Kidney epithelial cell (primary cell): ENCODE measurements at places on chromosomes 5 and 9.
A peak's percentile ranks its signal among the peaks of the same experiment; 100 is the strongest.

- no peak for DNase-seq
These were observed 16.8 kb downstream of the SERINC5 start for GRCh38 chr5:80238778-80239679.

GRCh38 chr5:21910731-21911130, 942.4 kb downstream of the CDH12 start:
- no peak for DNase-seq

- DNase-seq: peak; percentile 55
These were observed 135.4 kb downstream of the WDR41 start for GRCh38 chr5:77356740-77357139.

GRCh38 chr9:8783941-8784340, 984.4 kb upstream of the DMAC1 start:
- DNase-seq: no peak

GRCh38 chr9:113641100-113641885, 177.8 kb downstream of the RGS3 start:
- no peak for DNase-seq

GRCh38 chr9:73595036-73595545, 443.4 kb downstream of the ANXA1 start:
- DNase-seq: no peak

DNA sequence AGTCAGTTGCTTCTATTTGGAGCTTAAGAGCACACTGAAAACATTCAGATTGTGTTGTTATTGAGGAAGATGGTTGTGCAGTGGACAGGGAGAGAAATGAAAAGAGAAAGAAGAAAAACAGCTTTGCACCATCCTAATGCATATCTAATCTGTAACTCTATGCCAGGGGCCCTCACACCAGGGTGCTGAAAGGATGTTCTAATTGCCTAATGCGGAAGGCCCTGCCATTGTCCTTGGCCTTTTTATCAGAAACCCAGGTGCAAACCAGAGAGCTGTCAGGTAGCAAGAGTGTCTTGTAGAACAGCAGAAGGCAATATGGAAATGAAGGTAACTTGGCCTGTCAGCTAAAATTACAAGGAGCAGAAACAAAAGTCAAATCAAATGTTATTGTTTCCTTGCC, 384.5 kb upstream of the PIK3R1 start:
- no peak for DNase-seq

DNA sequence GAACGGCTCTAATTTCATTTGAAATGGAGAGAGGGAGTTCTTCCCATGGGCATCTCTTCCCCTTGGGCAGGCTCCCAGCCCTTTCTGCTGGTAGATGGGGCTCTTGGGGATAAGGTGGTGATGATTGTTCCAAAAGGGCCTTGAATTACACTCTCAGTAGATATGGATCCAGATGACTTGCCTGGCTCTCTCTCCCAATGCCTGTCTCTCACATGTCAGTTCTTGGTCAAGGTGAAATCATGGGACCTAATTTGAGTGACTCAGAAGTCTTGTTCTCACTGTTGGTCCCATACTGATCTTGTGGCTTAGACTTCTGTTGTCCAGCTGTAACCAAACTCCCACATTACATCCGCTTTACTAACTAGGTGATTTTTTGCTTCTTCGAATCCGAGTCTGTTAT, 317.0 kb upstream of the RFX3 start:
- no peak for DNase-seq

DNA sequence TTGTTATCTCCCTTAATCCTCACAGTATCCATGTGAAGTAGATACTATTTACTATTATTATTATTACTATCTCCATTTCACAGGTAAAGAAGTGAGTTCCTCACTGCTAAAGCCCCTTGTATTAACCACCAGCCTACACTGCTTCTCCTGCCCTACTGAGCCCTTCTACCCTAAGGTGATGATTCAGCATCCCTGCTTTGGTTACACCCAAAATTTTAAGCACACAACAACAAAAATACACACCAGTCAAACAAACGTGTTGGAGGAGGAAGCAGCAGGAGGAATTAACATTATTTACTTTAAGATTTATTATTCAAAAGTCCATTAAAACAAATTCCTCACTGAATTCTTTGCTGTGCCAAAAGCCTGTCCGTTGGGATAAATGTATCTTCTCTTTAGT, 370.2 kb upstream of the BRINP1 start:
- no peak for DNase-seq

- no peak for DNase-seq
These were observed 16.4 kb upstream of the ZBED3 start for GRCh38 chr5:77103457-77103856.

GRCh38 chr9:136538599-136539426, 7.0 kb downstream of the NOTCH1 start:
- DNase-seq: no peak

DNA sequence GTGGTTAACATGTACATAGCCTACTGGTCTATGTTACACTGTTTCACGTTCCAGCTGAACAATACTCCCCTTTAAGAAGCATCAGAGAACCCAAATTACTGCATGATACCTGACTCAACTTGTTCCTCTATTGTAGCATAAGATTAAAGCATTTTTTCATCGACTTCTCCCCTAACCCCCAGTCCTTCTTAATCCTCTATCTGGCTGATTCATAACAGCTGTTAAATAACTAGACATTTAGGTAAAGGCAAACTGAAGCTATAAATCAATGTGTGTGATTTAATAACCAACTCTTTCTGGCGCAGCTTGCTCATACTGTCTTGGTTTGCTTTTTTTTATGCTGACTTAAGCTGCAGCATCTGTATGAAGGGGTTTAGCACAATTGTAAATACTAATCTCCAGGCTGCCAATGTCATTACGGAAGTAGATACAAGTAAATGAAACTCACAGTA, 94.2 kb upstream of the MTAP start:
- DNase-seq: no peak

- DNase-seq: no peak
These were observed 229.0 kb downstream of the TSSK1B start for GRCh38 chr5:113205807-113206206.

- no peak for DNase-seq
These were observed 265.8 kb downstream of the MAST4 start for GRCh38 chr5:66862020-66862419.

DNA sequence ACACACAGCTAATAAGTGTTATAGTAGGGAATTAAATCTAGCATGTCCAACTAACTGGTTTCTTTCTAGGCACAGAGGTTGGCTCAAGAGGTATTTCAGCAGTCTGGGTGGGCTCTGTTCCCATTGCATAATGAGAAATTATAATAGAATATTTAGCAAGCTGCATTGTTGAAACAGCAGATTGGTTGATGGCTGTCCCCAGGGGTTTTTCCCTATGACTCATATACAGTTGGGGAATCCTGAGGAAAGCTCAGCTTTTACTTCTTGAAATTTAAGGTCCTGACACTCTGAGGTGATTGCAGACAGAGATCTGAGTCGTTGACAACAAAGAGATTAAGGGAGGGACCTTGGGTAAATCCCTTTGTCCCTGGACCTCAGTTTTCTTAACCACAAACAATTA, 38.3 kb upstream of the TNFSF8 start:
- DNase-seq: peak; percentile 19

- DNase-seq: no peak
These were observed 28.5 kb upstream of the SLC6A3 start for GRCh38 chr5:1473746-1474145.

- DNase-seq: peak; percentile 18
These were observed 84.5 kb downstream of the RFX3 start for GRCh38 chr9:3441197-3441816.

- DNase-seq: no peak
These were observed 6.1 kb upstream of the OTP start for GRCh38 chr5:77644371-77645157.

- no peak for DNase-seq
These were observed 79.6 kb downstream of the PHAX start for GRCh38 chr5:126680191-126680817.

DNA sequence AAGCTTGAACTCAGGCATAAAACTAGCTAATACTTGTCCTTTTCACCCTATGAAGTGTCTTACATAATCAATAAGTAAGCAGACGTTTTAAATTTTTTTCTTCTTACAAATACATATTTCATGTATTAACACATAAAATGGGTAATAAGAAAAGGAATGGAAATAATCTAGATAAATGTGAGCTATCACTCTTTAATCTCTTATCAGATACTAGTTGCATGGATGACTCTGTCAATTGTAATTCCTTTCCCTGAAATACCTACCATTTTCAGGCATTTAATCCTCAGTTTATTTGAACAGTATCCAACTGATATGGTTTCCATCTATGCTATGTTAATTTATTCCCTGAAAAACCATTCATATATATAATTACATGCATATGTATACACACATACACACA, 166.0 kb upstream of the RGS7BP start:
- no peak for DNase-seq

GRCh38 chr9:115946530-115946929, 207.1 kb upstream of the PAPPA start:
- no peak for DNase-seq

DNA sequence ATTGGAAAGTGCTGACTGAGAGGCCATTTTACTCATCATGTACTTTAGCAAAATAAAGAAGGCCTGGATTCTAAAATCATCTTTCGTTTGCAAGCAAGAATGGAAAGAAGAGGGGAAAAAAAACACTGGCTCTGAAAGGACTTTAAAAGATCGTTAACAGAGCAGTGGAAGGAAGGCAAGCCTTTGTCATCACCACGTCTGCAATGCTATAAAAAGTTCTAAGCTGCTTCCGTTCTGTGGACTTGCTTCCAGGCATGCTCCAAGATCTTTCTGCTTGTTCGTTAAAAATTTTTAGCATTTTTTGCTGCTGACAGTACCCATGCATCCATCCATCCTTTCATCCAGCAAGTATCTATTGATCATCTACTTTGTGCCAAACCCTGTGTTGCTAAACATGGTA, 226.5 kb downstream of the GABBR2 start:
- DNase-seq: no peak

- no peak for DNase-seq
These were observed 16.2 kb upstream of the FSD1L start for GRCh38 chr9:105431424-105432246.

DNA sequence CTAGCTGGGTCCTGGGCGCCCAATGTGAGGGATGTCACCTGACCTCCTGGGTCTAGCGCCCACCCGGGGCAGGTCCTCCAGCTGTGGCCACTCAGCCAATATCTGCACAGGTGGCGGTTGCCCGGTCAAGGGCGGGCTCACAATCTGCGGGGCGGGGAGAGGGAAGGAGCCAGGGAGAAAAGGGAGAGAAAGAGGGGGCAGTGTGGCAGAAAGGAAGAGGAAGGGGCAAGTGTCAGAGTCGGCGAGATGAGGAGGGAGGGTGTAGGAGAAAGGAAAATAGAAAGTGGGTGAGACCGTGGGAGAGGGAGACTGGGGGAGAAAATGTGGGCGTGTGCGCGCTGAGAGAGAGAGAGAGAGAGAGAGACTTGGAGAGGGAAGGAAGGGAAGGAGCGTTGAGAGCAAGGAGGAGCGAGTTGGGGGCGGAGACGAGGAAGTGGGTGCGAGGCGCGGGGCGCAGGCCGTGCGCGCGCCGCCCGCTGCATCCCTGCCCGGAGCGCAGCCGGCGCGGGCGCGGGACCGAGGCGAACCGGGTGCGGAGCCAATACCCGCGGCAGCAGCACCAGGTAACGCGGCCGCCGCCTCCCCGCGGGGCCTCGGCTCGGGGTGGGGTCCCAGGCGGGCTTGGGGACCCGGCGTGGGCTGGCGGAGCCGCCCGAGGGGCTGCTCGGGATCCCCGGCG, at the start of gene HRH2:
TSS of gene HRH2 (plus strand) at position 479 of the 679 bp plus-strand sequence. CDS start 25,163 bp downstream, outside the sequence.
- DNase-seq: no peak

DNA sequence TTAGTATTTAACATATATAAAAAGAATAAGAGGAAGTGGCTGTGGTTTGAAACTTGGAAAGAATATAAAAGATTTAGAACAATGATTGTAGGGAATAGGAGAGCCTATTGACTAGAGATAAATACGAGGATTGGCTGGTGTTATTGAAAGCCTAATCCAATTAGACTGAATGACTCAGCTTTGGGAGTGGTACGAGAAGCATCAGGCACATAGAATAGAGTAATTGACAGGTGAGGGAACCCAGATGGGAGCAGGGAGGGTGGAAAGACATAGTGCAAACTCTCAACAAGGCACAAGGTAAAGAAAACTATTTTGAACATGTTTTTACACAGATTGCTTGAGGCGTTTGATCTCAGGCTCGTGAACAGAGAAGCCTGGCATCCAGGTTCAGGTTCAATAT, 338.9 kb upstream of the KLF9 start:
- DNase-seq: no peak

DNA sequence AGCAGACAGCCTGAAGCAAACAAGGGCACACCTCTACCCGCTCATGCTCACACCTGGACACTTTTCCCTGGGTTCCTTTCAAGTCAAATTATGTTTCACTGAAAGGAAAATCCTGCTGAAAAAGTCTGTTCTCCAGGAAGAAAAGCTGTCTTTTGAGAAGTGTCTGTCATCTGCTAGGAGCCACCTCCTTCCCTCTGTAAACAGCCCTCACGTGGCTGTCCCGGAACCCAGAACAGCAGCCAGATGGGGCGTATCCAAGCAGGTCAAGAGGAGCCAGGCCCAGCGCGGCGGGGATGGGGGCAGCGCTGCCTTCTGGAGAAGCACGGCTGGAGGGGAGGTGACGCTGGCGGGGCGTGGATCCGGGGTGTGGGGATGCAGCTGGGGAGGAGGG, at the start of gene PNPLA7:
TSS of gene PNPLA7 (minus strand) at position 172 of the 391 bp plus-strand sequence. CDS start 205 bp downstream, outside the sequence.
- peak; percentile 28 for DNase-seq

DNA sequence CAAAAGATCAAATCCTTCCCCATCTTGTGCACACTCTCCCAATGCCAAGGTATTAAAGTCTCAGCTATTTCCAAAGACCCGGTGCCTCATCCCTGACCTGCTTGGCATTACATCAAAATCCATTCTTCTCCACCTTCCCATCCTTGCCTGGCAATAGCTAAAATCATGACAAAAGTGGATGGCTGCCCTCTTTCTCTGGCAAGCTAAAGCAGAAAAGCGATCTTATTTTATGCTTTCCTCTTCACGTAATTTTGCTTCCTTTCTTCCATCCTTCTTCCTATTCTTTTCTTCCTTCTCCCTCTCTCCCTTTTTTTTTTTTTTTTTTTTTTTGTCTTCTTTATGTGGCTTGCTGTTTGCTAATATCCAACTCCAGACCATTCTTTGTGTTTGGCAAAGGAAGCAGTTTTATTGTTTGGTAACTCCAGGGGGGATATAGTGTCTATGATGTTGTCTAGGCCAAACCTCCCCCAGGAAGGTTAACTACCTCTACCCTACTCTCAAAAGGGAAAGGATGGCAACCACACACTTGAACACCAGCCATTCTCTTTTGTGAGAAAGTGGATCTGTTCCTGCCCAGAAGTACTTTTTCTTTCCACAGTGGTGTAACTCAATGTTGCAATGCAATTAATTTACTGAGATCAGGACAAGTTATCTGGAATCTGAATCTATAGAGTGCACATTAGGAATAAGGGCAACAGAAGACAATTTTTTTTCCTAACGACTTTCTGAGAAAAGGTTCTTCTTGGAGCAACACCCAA, 120.9 kb upstream of the TMEM161B start:
- no peak for DNase-seq
